ENCODE measurements at places on chromosomes 4 and X. TPM values are rescaled to one million over a fixed set of nuclear protein-coding genes. Genes with fewer than 3 reads are reported as not detected.

The EFHC2 gene
- total RNA-seq, result 18.0 TPM

The HERC5 gene
- total RNA-seq, result 1.5 TPM

The PDZD11 gene
- 34.6 TPM for total RNA-seq

The CLGN gene
- 77.8 TPM for total RNA-seq

The SPANXN3 gene
- not detected for total RNA-seq

The SULT1B1 gene
- total RNA-seq, result 0.89 TPM

The YTHDC1 gene
- 50.0 TPM for total RNA-seq

The FAM47E gene
- total RNA-seq, result 2.0 TPM

The TBX22 gene
- not detected for total RNA-seq

The PABPC1L2A gene
- not detected for total RNA-seq

The TRPC3 gene
- 0.13 TPM for total RNA-seq

The DMRTC1B gene
- total RNA-seq, result not detected

The TGIF2LX gene
- not detected for total RNA-seq

The PAK3 gene
- total RNA-seq, result 0.35 TPM

The NLGN4X gene
- 3.0 TPM for total RNA-seq

The SAP30 gene
- 12.9 TPM for total RNA-seq

The VCX3B gene
- total RNA-seq, result not detected

The HDX gene
- total RNA-seq, result 1.2 TPM

The ARHGAP24 gene
- 11.1 TPM for total RNA-seq

The TEX11 gene
- total RNA-seq, result not detected

The PARM1 gene
- total RNA-seq, result 65.2 TPM

The ADH7 gene
- total RNA-seq, result not detected

The ITM2A gene
- 70.9 TPM for total RNA-seq

The CSN1S1 gene
- not detected for total RNA-seq

The NDP gene
- not detected for total RNA-seq

The HTT gene
- total RNA-seq, result 23.9 TPM

The FHDC1 gene
- 0.19 TPM for total RNA-seq

The HTR2C gene
- not detected for total RNA-seq

The AMTN gene
- not detected for total RNA-seq

The MAGEB5 gene
- total RNA-seq, result not detected

The HAUS3 gene
- total RNA-seq, result 5.7 TPM

The XPNPEP2 gene
- total RNA-seq, result 0.73 TPM

The PNMA6A gene
- total RNA-seq, result 3.0 TPM

The EDA gene
- 11.1 TPM for total RNA-seq

The PHOX2B gene
- not detected for total RNA-seq

The GLRA2 gene
- not detected for total RNA-seq

The GRSF1 gene
- 105 TPM for total RNA-seq

The SCD5 gene
- total RNA-seq, result 4.9 TPM

The GAGE2A gene
- total RNA-seq, result not detected

The XG gene
- total RNA-seq, result 0.35 TPM

The ZNF674 gene
- 2.7 TPM for total RNA-seq

The LRRC66 gene
- total RNA-seq, result 0.32 TPM

The MAGEB1 gene
- total RNA-seq, result not detected

The ZNF630 gene
- total RNA-seq, result 2.9 TPM

The EREG gene
- not detected for total RNA-seq

The ADH1B gene
- 157 TPM for total RNA-seq

The SOD3 gene
- 62.4 TPM for total RNA-seq

The PDZD4 gene
- total RNA-seq, result 2.6 TPM

The DCLK2 gene
- total RNA-seq, result 19.9 TPM

The AMBN gene
- total RNA-seq, result not detected

The CSAG3 gene
- not detected for total RNA-seq

The CXCL8 gene
- not detected for total RNA-seq

The PHEX gene
- total RNA-seq, result 0.08 TPM

The PLCXD1 gene
- total RNA-seq, result 5.1 TPM

The CABS1 gene
- not detected for total RNA-seq

The RPL34 gene
- 703 TPM for total RNA-seq

The PF4V1 gene
- total RNA-seq, result not detected

All from Right ventricle myocardium superior (tissue), 1 donor.